ENCODE measurements at places on chromosomes 7 and 10.

- DNase-seq = no peak
Observed at GRCh38 chr10:47449979-47450378, 33.9 kb downstream of the ANXA8 start.

DNA sequence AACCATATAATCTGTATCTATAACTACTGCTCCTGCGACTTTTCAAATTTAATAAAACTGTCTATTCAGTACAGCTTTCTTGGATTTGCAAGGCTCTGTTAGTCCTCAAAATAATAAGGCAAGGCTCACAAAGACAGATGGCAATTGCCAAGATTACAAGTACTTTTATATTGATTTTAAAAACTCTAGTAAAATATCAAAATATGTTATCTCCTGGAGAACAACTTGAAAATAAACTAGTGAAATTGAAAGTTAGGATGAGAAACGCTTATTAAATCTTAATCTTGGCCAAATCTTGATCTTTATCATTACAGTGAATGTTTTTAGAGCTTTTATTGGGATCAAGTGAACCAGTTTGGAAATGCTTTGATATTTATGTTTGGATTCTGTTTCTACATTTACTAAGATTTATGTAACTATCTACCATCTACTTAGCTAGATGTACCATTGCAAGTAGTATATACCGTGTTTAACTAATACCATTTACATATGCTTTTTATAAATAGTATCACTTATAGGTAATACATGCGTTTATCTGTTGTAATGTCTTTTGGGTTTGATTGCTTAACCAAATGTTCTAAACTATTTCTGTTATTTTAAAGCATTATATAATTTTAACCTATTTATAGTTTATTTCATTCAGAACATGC is 70.0 kb downstream of the CABCOCO1 start:
- DNase-seq = no peak

- DNase-seq = no peak
Observed at GRCh38 chr7:142150869-142151268, 39.4 kb downstream of the MGAM2 start.

DNA sequence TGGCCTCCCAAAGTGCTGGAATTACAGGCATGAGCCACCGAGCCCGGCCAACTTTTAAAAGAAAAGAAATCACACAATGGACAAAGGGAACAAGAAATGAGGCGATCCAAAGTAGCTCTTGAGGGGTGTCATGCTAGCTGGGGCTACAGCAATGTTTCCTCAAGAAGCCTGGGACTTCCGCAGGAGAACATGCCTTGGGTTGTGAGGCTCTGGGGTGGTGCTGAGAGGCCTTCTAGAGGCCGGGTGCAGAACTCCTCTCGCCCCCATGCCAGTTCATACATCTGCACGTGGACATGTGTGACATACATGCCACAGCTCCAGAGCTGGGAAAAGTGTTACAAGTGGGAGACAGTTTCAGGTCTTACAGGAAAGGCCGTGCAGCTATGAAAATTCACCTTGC is 238.2 kb downstream of the SKAP2 start:
- no peak for DNase-seq

DNA sequence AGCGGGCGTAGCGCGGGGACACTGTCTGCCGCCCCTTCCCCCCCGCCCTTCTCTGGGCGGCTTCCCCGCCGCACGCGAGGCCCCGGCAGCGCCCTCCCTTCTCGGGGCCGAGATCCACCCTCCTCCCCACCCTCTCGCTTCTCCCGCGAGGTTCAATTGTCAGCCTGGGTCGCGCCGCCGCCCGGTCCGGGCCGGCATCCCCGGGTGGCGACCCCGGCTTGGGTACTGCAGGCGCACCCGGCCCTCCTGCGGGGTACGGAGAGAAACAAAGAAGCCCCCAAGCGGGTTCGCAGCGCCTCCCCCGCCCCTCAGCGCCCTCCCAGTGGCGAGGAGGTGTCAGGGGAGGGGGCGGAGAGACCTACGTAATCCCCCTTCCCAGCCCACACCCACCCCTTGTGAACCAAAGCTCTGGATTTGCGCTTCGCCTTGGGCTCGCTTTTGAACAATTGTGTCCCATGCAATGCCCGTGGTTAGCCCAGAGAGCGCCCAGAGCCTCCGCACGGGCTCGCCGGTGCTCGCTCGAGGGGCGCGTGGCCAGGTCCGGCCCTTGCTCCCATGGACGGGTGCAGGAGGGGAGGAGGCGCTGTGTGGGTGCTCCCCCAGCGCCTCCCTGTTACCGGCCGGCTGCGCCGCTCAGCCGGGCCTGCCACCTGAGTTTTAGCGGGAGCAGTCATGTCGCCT is 634 bp downstream of the HECW1 start:
- DNase-seq = peak; percentile 10
